ENCODE measurements at places on chromosomes 3 and 15.
A peak's percentile ranks its signal among the peaks of the same experiment; 100 is the strongest.

GRCh38 chr15:58243070-58243469 lies 104.9 kb downstream of the AQP9 start:
- H3K27me3 ChIP-seq: no peaks in the 10 kb centered on the region
- no peaks in the 10 kb centered on the region for H3K4me1 ChIP-seq
- DNase-seq: no peak
- no peak overlapping the region for H3K4me3 ChIP-seq
- no peak overlapping the region for H3K27ac ChIP-seq

- peaks cover 8% of the 10 kb centered on the region for H3K4me1 ChIP-seq
- no peaks in the 10 kb centered on the region for H3K27me3 ChIP-seq
- H3K4me3 ChIP-seq: no peak overlapping the region
- H3K36me3 ChIP-seq: no peaks in the 10 kb centered on the region
Measured at GRCh38 chr3:106068381-106068780, 199.6 kb upstream of the CBLB start.

GRCh38 chr15:90945091-90945490 lies 9.6 kb upstream of the RCCD1 start:
- no peak for DNase-seq
- no peak overlapping the region for H3K4me3 ChIP-seq

DNA sequence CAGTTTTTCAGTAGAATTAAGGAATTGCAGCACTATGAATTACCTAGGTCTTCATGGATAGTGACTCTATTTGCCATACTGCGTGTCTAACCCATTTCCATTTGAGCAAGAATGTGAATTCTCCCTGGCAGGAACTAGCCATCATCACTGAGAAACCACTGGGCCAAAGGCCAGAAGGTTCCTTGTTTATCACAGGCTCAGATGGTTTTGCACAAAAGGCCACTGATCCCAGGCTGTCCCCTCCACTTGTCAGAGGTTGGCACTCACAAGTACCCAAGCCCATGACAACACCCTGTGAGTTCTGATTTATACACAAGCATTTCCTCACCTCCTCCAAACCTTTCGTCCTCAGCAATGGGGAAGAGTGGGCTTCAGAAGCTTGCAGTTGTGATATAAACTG lies 131.8 kb downstream of the FOXB1 start:
- peaks cover 23% of the 10 kb centered on the region for H3K27me3 ChIP-seq
- DNase-seq: no peak

GRCh38 chr3:129254536-129255230 lies 5.3 kb downstream of the COPG1 start:
- H3K4me1 ChIP-seq: peaks cover 10% of the 10 kb centered on the region
- no peaks in the 10 kb centered on the region for H3K27me3 ChIP-seq
- DNase-seq: no peak
- H3K36me3 ChIP-seq: peaks cover 85% of the 10 kb centered on the region

DNA sequence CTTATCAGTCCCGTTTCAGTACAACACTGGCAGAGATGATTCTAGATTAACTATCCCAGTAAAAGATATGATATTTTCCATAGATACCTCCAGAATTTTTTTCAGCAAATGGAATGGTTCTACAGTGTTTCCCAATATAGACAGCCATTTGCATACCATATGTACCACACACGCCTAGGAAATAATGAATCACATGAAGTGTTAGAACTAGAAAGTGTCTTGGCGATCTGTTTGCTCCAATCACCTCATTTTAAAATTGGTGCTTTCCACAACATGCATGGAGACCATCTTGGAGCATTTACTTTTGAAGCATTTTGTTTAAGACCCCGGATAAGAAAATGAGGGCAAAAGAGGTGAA lies 2.0 kb downstream of the C2CD4A start:
- peaks cover 27% of the 10 kb centered on the region for H3K27me3 ChIP-seq
- no peak overlapping the region for H3K27ac ChIP-seq
- DNase-seq: no peak
- peaks cover 22% of the 10 kb centered on the region for H3K4me1 ChIP-seq

DNA sequence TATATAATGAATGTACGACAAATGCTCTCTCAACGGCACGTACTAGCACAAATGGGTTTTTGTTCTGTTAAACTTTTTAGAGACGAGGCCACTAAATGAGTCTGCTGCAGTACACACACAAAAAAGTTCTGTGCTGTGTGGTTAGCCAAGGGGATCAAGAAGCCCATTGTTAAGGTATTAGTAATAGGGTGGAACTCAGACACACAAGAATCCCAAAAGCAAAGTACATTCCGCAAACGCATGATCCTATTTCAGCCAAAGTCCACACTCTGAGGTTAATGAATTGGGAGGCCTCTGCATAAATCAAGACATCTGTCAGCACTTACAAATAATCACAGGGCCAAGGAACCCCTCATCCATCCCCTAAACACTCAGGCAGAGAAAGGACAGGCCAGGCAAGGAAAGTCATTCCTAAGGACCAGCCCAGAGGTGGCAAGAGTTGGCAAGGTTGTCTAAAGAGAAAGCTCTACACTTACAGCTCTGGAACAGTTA lies 12.1 kb downstream of the OSBPL10 start:
- H3K27me3 ChIP-seq: peaks cover 3% of the 10 kb centered on the region
- no peak overlapping the region for H3K4me3 ChIP-seq
- no peak for DNase-seq

DNA sequence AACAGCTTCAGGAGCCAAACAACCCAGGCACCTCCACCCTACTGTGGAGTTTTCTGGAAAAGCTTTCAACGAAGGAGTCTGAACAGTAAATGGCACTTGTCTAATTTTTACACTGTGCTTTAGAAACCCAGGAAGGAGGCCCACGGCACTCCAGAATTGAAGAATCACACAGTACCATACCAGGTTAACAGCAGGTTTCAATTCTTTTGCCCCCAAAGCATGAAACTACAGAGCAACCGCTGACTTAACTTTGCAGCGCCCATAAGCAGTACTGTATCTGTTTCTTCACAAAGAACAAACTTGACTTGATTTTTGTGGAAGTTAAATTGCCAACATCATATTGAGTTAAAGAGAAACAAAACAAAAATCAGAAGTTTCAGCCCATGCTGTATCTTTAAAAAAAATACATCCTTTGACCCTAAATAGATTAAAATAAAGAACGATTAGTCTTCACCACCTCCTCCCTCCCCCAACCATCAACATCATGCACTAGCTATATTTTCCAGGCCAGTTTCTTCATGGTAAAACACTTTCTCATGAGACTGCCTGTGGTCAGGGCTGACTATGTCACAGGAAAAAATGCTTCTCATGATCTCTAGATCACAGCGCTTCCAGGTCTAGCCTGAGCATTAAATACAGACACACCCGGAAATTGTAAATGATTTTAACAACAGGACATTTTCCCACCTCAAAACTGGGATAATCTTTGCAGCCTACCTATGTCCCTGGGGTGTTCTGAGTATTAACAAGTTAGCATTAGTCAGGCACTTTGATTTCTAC lies 456.3 kb downstream of the FOXP1 start:
- H3K4me1 ChIP-seq: peaks cover 44% of the 10 kb centered on the region
- H3K4me3 ChIP-seq: peak overlapping the region; percentile 89
- no peak for DNase-seq
- no peaks in the 10 kb centered on the region for H3K27me3 ChIP-seq
- peak overlapping the region; percentile 91 for H3K27ac ChIP-seq

DNA sequence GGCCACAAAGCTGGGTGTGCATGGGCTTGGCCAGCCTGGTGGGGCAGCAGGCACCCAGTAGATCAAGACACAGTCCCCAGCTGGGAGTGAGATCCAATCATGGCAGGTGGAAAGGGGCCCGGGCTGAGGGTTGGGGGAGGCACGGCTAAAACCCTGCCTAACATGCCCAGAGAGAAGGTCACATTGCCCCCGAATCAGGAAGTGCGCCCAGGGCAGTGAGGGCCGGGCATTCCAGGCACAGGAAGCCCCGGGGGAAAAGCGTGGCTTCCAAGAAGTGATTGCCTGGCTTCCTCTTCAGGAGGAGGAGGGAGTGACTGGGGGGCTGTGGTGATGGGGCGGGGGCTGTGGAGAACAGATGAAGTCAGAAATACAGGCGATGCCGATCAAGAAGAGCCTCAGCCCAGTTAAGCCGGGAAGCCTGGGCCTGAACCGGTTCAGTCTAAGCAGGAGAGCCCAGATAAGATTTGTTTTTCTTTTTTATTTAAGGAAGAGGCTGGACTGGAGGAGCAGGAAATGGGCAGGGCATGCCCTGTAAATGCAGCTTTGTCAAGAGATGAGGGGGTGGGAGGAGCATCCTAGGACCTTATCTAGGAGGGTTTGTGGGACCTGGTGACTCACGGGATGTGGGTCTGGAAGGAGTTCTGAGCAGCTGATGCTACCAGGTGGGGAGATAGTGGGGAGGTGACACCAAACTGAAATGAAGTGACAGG lies 83.9 kb downstream of the CHSY1 start:
- H3K27ac ChIP-seq: no peak overlapping the region
- H3K27me3 ChIP-seq: no peaks in the 10 kb centered on the region
- DNase-seq: no peak
- peaks cover 22% of the 10 kb centered on the region for H3K4me1 ChIP-seq
- H3K36me3 ChIP-seq: peaks cover 24% of the 10 kb centered on the region
- peak overlapping the region; percentile 55 for H3K4me3 ChIP-seq

DNA sequence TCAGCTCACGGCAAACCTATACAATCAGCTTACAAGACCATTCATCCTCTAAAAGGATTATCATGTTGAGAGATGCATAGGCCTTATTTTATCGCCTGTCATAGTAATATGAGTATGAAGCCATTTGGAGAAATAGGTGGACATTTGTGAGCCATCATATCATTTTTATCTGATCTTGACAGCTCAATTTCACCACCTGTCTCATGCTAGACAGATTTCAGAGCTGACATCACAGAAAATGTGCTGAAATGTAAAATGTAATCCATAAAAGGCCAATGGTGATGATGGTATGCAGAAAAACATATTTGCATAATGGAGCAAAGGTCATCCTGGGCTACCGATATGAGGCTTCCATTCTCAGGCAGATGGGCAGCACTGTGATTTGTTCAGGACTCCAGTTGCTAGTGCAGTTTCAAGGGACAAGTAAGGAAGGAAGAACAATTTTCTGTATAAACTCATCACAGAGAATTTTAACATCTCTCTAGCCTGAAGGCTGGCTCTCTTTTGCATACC lies 221.5 kb downstream of the ULK4 start:
- no peak for DNase-seq
- no peaks in the 10 kb centered on the region for H3K4me1 ChIP-seq
- H3K4me3 ChIP-seq: no peak overlapping the region

DNA sequence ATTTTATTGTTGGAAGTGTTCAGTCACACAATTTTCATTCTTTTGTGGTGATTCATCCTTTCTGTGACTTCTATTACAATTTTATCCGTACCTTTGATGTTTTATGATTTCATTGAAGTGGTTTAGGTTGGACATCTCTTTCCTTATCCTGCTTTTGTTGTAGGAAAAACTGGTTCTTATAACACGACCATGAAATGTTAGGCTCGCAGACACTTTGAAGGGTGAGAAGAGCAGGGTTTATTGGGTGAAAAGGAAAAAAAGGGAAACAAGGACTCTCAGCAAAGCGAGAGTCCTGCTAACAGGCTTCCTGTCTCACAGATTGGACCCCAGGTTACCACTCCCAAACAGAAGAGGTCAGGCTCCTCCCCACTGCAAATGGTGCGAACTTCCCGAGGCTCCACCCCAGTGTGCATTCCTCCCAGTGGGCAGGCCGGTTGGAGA lies 257.4 kb downstream of the STXBP5L start:
- no peak overlapping the region for H3K4me3 ChIP-seq
- H3K36me3 ChIP-seq: no peaks in the 10 kb centered on the region
- no peak overlapping the region for H3K27ac ChIP-seq
- DNase-seq: no peak
- no peaks in the 10 kb centered on the region for H3K27me3 ChIP-seq
- H3K4me1 ChIP-seq: no peaks in the 10 kb centered on the region

GRCh38 chr3:66350601-66351000 lies 129.8 kb downstream of the SLC25A26 start:
- no peak overlapping the region for H3K4me3 ChIP-seq
- H3K27ac ChIP-seq: no peak overlapping the region
- peaks cover 17% of the 10 kb centered on the region for H3K36me3 ChIP-seq
- H3K4me1 ChIP-seq: peaks cover 14% of the 10 kb centered on the region
- no peaks in the 10 kb centered on the region for H3K27me3 ChIP-seq

- H3K4me3 ChIP-seq: no peak overlapping the region
- H3K27me3 ChIP-seq: no peaks in the 10 kb centered on the region
- H3K36me3 ChIP-seq: peaks cover 3% of the 10 kb centered on the region
- no peak for DNase-seq
- peaks cover 26% of the 10 kb centered on the region for H3K4me1 ChIP-seq
- peak overlapping the region; percentile 22 for H3K27ac ChIP-seq
Measured at GRCh38 chr15:80081390-80081789, 21.9 kb downstream of the ZFAND6 start.

DNA sequence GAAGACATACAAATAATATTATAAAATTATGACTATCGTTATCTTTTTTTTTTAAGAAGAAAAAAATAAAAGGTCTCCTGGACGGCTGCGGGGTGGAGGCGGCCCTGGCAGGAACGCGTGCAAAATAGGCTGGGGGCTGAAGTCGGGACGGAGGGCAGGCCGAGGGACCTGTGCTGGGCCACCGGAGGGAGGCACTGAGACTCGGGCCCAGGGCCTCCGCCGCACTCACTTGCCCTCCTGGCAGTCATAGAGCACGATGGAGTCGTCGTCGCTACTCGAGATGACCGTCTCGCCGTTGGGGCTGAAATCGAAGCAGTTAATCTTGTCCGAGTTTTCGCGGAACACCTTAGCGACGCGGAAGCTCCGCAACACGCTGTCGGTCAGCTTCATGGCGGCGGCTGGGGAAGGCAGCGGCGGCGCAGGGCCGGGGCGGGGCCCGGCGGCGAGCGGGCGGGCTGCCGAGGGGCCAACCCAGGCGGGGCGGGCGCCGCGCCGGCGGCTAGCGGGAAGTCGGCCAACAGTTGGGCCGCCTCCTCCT lies 408 bp downstream of the WDR82 start:
- no peak for DNase-seq
- H3K4me3 ChIP-seq: peak overlapping the region; percentile 97
- H3K27me3 ChIP-seq: no peaks in the 10 kb centered on the region
- peaks cover 31% of the 10 kb centered on the region for H3K4me1 ChIP-seq
- H3K36me3 ChIP-seq: peaks cover 33% of the 10 kb centered on the region
